ENCODE measurements at places on chromosomes 12 and 14. TPM values are rescaled to one million over a fixed set of nuclear protein-coding genes. Genes with fewer than 3 reads are reported as not detected.

The KRT7 gene
- not detected for polyA plus RNA-seq

The KRT73 gene
- polyA plus RNA-seq, result not detected

The CPNE6 gene
- 30.4 TPM for polyA plus RNA-seq

The OTUB2 gene
- 4.2 TPM for polyA plus RNA-seq

The NGB gene
- polyA plus RNA-seq, result 0.59 TPM

The KCNJ8 gene
- 3.9 TPM for polyA plus RNA-seq

The PLEK2 gene
- polyA plus RNA-seq, result not detected

The REP15 gene
- polyA plus RNA-seq, result not detected

The ZNF891 gene
- polyA plus RNA-seq, result 0.74 TPM

The C14orf180 gene
- not detected for polyA plus RNA-seq

The FGF6 gene
- not detected for polyA plus RNA-seq

The C14orf39 gene
- not detected for polyA plus RNA-seq

The SLC24A4 gene
- 0.79 TPM for polyA plus RNA-seq

The RNASE2 gene
- polyA plus RNA-seq, result not detected

The NID2 gene
- not detected for polyA plus RNA-seq

The TBX5 gene
- not detected for polyA plus RNA-seq

The B4GALNT1 gene
- 50.4 TPM for polyA plus RNA-seq

The PLEKHH1 gene
- polyA plus RNA-seq, result 3.3 TPM

The CLEC4A gene
- 3.8 TPM for polyA plus RNA-seq

The PLEKHD1 gene
- polyA plus RNA-seq, result 46.0 TPM

The GSG1 gene
- polyA plus RNA-seq, result 2.9 TPM

The AQP6 gene
- not detected for polyA plus RNA-seq

The RNASE1 gene
- 37.8 TPM for polyA plus RNA-seq

The DCP1B gene
- polyA plus RNA-seq, result 9.1 TPM

The TAS2R13 gene
- 0.20 TPM for polyA plus RNA-seq

The NYNRIN gene
- 0.05 TPM for polyA plus RNA-seq

The GZMH gene
- not detected for polyA plus RNA-seq

The SRRM4 gene
- 4.1 TPM for polyA plus RNA-seq

The PPFIA2 gene
- polyA plus RNA-seq, result 41.8 TPM

The MFAP5 gene
- not detected for polyA plus RNA-seq

The PLXNC1 gene
- polyA plus RNA-seq, result 3.8 TPM

The B4GALNT3 gene
- not detected for polyA plus RNA-seq

The RHNO1 gene
- polyA plus RNA-seq, result 14.8 TPM

The TTC9 gene
- 1.1 TPM for polyA plus RNA-seq

The KDM2B gene
- 6.0 TPM for polyA plus RNA-seq

The CIDEB gene
- 3.6 TPM for polyA plus RNA-seq
